ENCODE measurements at places on chromosomes 11 and 22.

- no peak overlapping the region for H3K27ac ChIP-seq
- no peak overlapping the region for H3K4me3 ChIP-seq
- H3K36me3 ChIP-seq, result no peaks in the 10 kb centered on the region
Measured at GRCh38 chr22:49967706-49968208, 7.2 kb downstream of the PIM3 start.

DNA sequence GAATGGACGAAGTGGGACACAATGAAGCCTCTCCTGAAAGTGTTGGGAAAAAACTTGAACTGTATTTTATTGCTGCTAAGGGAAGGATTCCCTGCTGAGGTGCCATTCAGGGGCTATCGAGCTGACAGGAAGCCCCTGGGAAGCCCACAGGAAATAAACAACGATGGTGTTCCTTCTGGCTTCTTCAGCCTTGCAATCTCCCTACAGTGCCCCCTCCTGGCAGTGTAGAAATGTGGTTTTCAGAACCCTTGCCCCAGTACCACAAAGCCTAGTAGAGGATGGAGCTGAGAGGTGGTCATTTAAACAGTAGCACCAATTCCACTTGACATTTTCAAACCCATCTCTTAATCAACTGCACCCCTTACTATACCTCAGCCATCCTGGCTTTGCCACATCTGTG is 676.7 kb upstream of the ARHGAP42 start:
- no peaks in the 10 kb centered on the region for H3K36me3 ChIP-seq
- no peaks in the 10 kb centered on the region for H3K27me3 ChIP-seq
- no peak overlapping the region for H3K27ac ChIP-seq
- DNase-seq, result peak; percentile 53
- no peak overlapping the region for H3K4me3 ChIP-seq

GRCh38 chr22:11627798-11628650 is 3900.0 kb upstream of the OR11H1 start:
- no peak overlapping the region for H3K27ac ChIP-seq
- H3K4me3 ChIP-seq, result no peak overlapping the region
- no peaks in the 10 kb centered on the region for H3K27me3 ChIP-seq
- DNase-seq, result no peak
- no peaks in the 10 kb centered on the region for H3K4me1 ChIP-seq

- no peaks in the 10 kb centered on the region for H3K4me1 ChIP-seq
- H3K4me3 ChIP-seq, result no peak overlapping the region
- H3K27me3 ChIP-seq, result no peaks in the 10 kb centered on the region
- DNase-seq, result no peak
- H3K27ac ChIP-seq, result no peak overlapping the region
- no peaks in the 10 kb centered on the region for H3K36me3 ChIP-seq
Measured at GRCh38 chr11:120131941-120132644, 5.8 kb downstream of the TRIM29 start.

GRCh38 chr11:44862558-44863101 is 88.1 kb downstream of the TP53I11 start:
- peak overlapping the region; percentile 74 for H3K27ac ChIP-seq
- peaks cover 34% of the 10 kb centered on the region for H3K4me1 ChIP-seq
- no peak overlapping the region for H3K4me3 ChIP-seq
- H3K36me3 ChIP-seq, result no peaks in the 10 kb centered on the region
- DNase-seq, result no peak
- no peaks in the 10 kb centered on the region for H3K27me3 ChIP-seq

Measured in mesendoderm (in vitro differentiated cells).